CD4-positive, alpha-beta T cell treated with Interleukin-17A for 4 hours (primary cell): ENCODE measurements at places on chromosomes 2 and 18.

DNA sequence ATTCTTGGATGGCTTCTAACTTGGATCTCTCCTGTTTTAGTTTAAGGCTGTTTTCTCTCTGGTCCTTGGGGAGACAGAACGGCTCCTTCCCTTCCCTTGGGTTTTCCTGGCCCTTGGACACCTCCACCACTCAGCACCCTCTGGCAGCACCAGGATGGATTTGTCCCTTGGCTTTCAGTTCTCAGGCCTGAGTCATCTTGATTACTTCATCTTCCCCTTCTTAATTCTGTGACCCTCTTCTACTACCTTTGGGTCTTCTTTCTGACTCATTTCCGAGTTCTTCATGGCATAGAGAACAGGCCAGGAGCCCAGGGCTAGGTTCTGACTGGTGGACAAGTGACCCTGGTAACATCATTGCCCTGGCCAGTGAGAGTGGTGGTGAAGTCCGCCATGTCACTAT is 14.9 kb downstream of the IGFBP2 start:
- DNase-seq, result no peak

- no peak for DNase-seq
These were observed 27.6 kb downstream of the INPP5D start for GRCh38 chr2:233087713-233088112.

GRCh38 chr2:29064346-29064715 is 10.0 kb downstream of the PCARE start:
- DNase-seq, result no peak

- DNase-seq, result no peak
These were observed 16.4 kb upstream of the ZNF385B start for GRCh38 chr2:179877601-179878364.

DNA sequence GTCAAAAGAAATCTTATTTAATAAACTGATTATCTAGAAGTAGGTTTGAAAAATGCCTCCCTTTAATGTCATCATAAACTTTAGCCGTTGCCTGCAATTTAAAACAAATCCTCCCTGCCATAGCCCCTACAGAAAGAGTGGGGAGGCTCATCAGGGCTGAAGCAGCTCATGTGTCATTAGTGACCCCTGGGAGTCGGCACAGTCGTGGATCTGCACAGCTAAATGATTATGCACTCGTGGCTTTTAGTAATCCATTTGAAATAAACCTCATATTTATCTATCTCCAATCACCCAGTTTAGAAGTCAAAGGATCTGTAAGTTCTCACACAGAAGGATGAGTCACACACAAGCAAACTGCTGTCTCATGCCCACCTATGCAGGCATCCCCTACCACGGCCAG is 277.3 kb downstream of the SS18 start:
- DNase-seq, result no peak

DNA sequence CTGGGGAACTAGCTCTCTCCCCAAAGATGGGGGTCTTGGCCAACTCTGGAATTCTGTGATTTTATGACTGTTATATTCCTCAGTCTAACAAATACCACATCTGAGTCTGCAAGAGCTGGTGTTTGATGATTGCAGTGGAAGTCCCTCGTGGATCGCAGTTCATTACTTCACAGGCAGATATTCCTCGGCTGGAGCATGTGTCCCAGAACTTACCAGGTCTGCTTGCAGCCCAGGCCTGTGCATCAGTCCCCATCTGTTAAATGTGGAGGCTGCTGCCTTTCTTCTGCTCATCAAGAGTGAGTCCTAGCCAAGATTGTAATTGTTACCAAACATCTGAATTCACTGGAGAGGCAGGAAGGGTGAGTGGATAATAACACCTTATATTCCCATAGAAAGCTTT is 55.5 kb downstream of the PRKCE start:
- DNase-seq, result no peak

- peak; percentile 66 for DNase-seq
These were observed 81.5 kb downstream of the DPP4 start for GRCh38 chr2:161992531-161992930.

- no peak for DNase-seq
These were observed 36.9 kb upstream of the FZD7 start for GRCh38 chr2:201996679-201997314.

DNA sequence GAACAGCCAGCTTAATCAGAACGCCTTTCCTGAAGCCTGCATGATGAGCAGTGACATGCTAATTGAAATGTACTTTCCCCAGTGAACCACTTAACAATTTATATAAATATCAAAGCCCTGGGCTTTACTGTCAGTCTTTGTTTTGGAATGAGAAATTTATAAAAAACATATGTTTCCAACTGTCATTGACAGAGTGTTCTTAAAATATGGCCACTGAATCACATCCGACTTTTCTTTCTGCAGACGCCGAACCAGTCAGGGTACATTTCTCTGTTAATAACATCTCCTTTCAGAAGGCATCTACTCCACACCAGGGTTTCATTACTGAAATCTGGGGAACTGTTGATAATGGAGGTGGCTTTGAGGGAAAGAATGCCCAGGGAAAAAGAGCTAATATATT is 343.7 kb downstream of the INSIG2 start:
- no peak for DNase-seq
